Endothelial cell (in vitro differentiated cells): ENCODE measurements at places on chromosomes 6 and 20.

- DNase-seq, result no peak
These were observed 96.2 kb downstream of the TTLL2 start for GRCh38 chr6:167420858-167421766.

DNA sequence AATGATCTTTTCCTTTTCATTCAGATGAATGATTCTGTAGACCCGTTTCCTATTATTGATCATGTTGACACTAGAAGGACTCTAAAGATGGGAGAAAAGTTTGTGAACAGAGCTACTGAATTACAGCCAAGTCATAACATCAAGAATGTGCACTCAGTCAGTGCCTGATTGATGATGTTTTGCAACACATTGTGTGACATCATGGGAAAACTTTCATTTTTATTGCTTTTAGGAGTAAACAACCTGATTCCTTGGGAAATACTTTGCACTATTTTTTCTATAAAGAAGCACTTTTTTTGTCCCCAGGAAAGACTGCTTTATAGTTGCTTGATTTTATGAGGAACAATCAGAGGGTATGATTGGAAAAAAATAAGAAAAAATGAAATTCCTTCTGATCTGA lies 383.8 kb upstream of the JAG1 start:
- no peak for DNase-seq

DNA sequence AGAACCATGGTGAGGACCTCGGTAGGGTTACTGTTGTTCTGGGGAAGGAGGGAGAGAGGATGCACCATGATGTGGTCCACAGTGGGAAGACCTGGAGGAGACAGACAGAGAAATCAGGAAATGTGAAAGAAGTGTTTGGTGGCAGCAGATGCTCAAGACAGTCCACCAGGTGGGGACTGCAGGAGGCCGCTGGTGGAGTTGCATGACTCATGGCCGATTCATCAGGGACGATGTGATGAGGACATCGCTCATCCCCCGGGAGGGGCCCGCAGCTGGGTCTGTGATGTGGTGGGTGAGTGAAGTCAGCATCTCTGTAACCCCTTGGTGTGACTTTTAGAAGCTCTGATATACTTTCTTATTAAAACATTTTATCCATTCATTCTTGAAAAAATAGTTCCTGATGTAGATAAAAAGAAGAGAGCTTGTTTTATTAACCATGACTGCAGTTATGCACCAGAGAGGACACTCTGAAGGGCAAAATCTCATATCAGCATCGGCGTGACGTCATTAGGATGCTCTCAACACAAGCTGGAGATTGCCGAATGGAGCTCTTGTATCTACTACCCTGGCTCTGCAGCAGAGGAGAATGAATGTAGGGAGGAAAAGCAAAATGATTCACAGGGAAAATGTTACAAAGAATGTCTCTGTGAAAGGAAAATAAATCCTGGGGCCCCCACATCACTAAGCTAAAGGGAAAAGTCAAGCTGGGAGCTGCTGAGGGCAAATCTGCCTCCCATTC lies 71.2 kb downstream of the RAMACL start:
- DNase-seq, result no peak

DNA sequence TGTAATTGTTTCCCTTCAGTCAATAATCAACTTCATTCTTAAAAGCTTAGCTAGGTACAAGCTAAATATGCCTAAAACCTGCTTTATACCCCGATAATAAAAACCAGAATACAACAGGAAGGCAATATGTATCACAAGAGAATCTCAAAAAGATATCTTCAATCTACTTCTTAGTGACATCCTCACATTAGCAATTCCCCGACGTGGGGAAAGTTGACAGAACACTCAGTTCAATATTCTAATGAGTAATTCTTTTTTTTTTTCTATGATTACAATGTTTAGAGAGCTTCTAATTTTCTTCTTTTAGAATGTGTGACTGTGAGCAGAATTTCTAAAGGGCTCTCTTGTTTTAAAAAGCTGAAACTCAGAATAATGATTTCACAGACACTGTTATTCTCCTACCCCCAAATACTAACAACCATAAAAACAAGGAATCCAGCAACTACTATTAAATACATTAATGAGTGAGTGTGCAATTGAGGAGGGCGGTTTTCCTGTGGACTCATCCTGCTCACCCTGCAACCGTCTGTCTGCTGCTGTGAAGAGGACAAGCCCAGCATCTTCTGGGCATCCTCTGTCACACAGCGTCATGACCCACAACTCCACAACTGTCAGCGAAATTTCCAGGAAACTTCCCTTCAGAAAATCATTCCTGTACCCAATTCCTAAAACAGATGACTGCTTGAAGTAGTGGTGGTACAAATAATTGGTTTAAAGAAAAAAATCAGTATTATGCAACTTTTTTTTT lies 68.1 kb downstream of the DTNBP1 start:
- DNase-seq, result no peak

GRCh38 chr6:105526225-105526872 lies 123.5 kb upstream of the PREP start:
- DNase-seq, result no peak
